ENCODE measurements at places on chromosomes 7 and 10. TPM values are rescaled to one million over a fixed set of nuclear protein-coding genes. Genes with fewer than 3 reads are reported as not detected.

Gene NPFFR1
- not detected for polyA plus RNA-seq

GRCh38 chr7:37341033-37341630 lies 107.5 kb downstream of the ELMO1 start:
- DNase-seq: no peak

Gene GDF10
- polyA plus RNA-seq: 0.10 TPM

DNA sequence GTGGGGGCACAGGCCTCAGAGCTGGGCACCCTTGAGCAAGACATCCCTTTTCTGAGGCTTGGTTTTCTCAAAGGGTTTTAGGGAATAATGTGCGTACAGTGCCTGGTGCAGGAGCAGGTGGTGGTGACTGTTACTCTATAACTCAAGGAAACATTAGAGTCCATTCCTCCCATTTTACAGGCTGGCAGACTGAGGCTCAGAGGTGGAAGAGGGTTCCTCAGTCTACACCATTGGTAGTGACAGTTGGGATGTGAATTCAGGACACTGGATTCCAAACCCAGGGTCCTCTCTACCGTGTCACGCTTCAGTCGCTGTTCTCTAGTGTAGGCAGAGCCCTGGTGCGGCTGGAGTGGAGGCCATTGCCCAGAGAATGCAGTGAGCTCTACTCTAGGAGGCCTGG lies 40.0 kb upstream of the AQP1 start:
- no peak for DNase-seq

DNA sequence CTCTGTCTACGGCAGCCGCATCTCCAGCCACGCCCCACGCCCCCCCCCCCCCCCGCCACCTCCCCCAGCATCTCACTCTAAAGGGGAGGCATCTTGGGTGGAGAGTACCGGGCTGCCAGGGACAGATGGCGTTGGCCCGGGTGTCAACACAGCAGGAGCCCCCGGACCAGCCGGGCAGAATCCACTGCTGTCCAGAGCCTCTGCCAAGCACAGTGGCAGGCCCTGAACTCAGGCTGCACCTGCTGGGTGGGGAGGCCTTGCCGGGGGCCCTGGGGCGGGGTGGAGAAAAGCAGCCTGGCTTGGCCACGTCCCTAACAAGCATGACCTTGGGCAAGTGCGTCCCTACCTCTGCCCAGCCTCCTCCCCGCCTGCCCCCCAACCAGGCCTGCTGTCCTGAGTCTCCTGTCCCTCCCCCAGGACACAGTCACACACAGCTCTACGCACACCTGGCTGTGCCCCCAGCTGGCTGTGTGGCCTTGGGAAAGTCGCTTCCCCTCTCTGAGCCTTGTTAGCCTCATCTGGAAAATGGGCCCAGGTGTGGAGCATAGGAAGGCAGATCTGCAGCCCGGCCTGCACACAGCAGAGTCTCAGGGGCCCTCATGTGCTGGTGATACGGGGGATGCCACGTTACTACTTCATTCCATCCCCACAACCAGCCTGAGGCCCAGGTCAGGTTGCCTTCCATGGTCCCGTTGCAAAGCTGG lies 45.2 kb downstream of the MICALL2 start:
- no peak for DNase-seq

Gene ZNF487
- polyA plus RNA-seq: 4.3 TPM

Gene AKR1C2
- polyA plus RNA-seq: 5,660 TPM

Gene GTF2IRD1
- polyA plus RNA-seq: 19.9 TPM

Gene AGMO
- polyA plus RNA-seq: 2.6 TPM

Gene EGFR
- polyA plus RNA-seq: 62.2 TPM

- no peak for DNase-seq
These were observed 132.9 kb upstream of the FAM3C start for GRCh38 chr7:121529003-121529402.

DNA sequence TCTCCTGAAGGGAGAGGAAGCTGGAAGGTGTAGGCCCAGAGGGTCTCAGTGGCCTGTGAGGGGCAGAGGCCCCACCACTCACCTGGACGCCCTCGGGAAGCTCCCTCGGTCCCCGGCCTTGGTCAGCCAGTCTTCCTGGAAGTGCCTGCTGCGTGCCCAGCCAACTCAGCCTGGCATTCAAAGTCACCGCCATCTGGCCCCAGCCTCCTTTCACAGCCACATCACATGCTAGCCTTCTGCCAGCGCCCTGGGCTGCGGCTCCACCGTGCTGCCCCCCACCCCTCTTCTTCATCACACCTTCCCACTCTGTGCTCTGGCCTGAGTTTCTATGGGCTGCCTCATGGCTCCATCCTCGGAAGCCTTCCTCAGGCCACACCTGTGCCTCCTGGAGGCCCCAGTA lies 98.0 kb downstream of the ZMIZ1 start:
- DNase-seq: no peak

DNA sequence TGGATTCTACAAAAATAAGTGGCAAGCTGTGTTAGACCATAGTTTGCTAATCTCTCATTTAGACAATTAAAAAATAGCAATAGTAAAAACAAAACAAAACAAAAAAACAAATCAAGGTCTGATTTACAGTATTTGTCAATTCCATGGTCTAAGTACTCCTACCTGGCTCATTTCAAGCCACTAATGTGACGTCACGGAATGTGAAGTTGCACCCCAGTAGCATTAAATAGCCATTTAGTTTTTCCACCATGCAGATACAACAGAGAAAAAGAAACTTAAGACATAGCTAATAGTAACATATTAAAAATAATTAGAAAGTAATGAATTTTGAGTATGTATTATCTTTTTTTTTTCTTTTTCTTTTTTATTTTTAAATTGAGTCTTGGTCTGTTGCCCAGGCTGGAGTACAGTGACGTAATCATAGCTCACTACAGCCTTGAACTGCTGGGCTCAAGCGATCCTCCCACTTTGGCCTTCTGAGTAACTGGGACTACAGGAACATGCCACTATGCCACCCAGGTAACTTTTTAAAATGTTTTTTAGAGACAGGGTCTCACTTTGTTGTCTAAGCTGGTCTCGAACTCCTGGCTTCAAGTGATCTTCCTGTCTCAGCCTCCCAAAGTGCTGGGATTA lies 101.2 kb downstream of the MKX start:
- DNase-seq: no peak

GRCh38 chr10:27153845-27154193 lies 365 bp downstream of the YME1L1 start:
- DNase-seq: peak; percentile 28

Gene CRCP
- polyA plus RNA-seq: 40.3 TPM

DNA sequence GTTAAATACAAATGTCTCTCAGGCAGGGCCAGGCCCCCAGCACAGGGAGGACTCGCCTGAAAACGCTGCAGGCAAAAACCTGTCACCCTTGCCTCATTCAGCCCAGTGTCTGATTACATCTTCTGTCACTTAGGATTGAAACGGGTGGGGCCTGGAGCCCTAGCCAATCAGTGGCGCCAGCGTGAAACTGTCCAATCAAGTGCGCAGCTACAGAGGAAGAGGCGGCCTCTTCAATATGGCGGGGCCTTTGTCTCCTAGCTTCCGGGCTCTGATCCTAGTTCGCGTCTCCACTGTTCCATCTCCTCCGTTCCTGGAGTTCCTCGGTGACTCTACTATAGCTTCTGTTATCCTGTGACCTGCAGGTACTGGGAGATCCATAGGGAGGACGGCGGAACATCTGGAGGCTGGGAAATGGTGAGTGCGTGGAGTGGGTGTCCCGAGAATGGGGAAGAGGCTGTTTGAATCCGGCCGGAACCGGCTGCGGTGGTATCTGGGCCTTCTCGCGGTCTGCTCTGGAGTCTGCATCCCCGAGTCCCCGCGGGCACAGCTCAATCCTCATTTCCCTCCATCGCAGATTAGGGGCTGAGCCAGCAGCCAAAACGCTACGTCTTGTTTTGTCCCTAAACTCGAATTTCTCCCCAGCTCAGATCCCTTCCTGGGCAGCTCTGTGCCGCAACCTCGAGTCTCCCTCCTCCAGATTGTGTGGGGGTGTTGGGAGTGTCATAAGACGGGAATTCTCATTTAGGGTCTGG lies at the start of gene ZNF736:
ZNF736 (plus strand) TSS at position 222 of the 752 bp plus-strand sequence; CDS start at position 412, 190 bp downstream.
- DNase-seq: no peak

Data from A549 (cell line).